Left lung (tissue), 14 donors: ENCODE measurements at places on chromosomes 6 and 20. TPM values are rescaled to one million over a fixed set of nuclear protein-coding genes. Genes with fewer than 3 reads are reported as not detected.

GRCh38 chr6:27870291-27870870, 41.8 kb downstream of the OR2B2 start:
- H3K4me1 ChIP-seq: peaks cover 8% of the 10 kb centered on the region
- no peak for DNase-seq
- no peak overlapping the region for H3K4me3 ChIP-seq
- H3K27ac ChIP-seq: no peak overlapping the region
- no peaks in the 10 kb centered on the region for H3K36me3 ChIP-seq

GRCh38 chr6:14729129-14729871, 516.6 kb upstream of the JARID2 start:
- H3K36me3 ChIP-seq: no peaks in the 10 kb centered on the region
- H3K27ac ChIP-seq: peak overlapping the region; percentile 91
- no peak overlapping the region for H3K4me3 ChIP-seq
- no peak for DNase-seq

DNA sequence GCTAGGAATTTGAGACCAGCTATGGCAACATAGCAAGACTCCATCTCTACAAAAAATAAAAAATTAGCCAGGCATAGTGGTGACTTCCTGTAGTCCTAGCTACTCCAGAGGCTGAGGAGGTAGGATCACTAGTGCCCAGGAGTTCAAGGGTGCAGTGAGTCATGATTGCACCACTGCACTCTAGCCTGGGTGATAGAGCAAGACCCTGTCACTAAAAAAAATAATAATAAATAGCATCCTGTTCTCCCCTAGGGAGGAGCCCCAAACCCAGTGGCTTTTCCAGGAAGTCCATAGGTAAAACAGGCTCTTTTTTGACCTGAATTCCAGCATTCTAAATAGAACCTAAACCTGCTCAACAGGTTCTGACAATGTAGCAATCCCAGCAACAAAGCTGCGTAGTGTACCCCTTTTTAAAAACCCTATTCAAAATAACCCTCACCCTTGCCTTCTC, 192.0 kb downstream of the ALDH8A1 start:
- no peaks in the 10 kb centered on the region for H3K4me1 ChIP-seq
- no peak overlapping the region for H3K27ac ChIP-seq
- no peaks in the 10 kb centered on the region for H3K27me3 ChIP-seq

- H3K27ac ChIP-seq: no peak overlapping the region
- no peaks in the 10 kb centered on the region for H3K27me3 ChIP-seq
- DNase-seq: no peak
- no peaks in the 10 kb centered on the region for H3K36me3 ChIP-seq
Observed at GRCh38 chr20:36988494-36988966, 37.0 kb upstream of the SAMHD1 start.

KIF6 gene
- 3.3 TPM for total RNA-seq

PCED1A gene
- total RNA-seq: 39.2 TPM

TSPYL1 gene
- total RNA-seq: 61.9 TPM
